ENCODE measurements at places on chromosomes 7 and 10.

DNA sequence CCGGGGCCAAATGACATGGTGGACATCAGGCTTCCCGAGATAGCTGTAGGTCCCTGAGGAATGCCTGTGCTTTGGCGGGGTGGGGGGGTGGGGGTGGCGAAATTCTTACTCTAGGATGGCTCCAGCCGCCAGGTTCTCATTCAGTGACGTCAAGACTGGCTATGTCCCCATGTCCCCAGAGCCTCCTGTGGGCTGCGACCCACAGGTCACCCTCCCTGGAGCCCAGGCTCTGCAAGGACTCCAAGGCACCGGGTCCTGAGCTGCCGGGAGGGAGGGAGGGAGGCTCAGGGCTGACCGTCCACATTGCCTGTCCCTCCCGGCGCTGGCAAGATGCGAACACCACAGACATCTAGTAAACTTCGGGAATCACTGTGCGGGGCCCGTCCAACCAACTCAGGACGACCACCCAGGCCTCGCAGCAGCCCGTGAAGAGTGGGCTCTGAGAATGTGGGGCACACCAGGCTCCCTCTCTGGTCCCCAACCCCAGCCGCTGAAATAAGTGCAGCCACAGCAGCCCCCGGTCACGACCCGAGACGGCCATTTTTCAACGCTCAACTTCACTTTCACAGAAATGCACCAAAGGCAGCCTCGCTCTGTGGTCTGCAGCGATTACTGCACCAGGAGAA is 12.6 kb downstream of the GPR146 start:
- DNase-seq = no peak

DNA sequence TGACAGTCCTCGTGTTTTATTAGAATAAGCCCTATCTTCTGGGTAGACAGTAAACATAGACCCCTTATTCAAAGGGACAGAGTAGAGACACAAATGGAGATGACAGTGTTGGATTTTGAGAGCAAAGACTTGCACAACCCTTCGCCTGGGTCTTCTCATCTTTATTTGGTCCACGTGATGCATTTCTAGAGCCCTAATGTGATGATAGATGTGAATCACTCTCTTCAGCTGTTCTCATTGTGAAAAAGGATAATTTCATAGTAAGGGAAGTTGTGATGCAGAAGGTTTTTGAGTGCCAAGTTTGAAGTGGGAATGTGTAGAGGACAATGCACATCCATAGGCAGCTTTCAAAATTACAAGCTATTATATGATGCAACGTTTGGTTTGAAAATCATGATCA is 86.3 kb downstream of the CREB5 start:
- DNase-seq = no peak

DNA sequence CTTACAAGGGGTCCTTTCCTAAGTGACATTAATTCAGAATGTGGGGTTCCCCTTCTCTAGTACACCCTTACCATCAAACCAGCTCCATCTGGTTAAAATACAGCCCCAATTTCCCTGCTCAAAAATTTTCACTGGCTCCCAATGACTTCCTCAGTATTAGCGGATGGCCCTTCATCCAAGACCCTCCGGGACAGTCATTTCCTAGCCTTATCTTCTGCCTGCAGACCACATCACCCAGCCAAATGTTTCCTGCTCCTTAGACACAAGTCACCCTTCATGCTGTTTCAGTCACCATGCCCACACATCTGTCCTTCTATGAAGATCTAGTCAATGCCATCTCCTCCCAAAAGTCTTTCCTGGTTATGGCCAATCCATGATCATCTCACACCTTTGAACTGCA is 45.2 kb downstream of the PARD3 start:
- no peak for DNase-seq

- no peak for DNase-seq
Observed at GRCh38 chr10:44411251-44411650, 26.4 kb upstream of the CXCL12 start.

GRCh38 chr7:34612661-34613060 is 45.4 kb upstream of the NPSR1 start:
- no peak for DNase-seq

GRCh38 chr7:139830782-139831501 is 1.9 kb downstream of the TBXAS1 start:
- no peak for DNase-seq

DNA sequence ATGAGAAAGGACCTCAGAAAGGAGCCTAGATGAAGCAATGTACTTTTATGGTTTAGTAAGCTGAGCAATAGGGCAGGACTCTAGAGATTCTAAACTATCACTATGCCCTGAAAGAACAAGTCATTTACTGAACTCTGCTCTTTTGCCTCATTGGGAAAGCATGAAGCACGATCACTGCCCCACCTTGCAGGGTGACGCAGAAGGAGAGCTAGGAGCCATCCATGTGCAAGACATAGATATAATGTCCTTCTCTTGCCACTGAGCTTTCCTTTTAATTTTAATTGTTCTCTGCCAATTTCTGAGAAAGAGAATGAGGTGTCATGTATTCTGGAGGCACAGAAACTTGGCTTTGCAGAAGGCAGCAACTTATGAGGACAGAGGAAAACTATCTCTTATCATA is 108.3 kb downstream of the SORCS1 start:
- no peak for DNase-seq

- DNase-seq = no peak
Observed at GRCh38 chr10:93541402-93542357, 24.8 kb upstream of the FFAR4 start.

DNA sequence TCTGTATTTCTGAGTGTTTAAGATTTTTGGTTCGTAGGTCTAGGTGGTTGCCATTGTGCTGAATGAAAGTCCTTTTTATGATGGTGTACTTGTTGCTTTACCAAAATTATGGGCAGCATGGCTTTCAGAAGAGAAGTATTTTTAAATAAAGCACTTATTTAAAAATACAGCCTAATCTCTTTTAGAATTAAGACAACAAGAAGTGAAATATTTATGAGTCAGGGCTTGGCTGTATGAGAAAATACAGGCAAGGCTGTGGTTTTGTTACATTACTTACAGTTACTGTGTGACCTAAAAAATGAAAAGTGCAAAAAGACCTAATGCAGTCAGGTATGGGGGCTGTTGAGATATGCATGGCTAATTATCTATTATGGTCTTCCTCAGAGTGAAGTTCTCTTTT is 185.2 kb upstream of the PPP1R3A start:
- no peak for DNase-seq

- DNase-seq = no peak
Observed at GRCh38 chr7:41938371-41938770, 235.5 kb upstream of the INHBA start.

DNA sequence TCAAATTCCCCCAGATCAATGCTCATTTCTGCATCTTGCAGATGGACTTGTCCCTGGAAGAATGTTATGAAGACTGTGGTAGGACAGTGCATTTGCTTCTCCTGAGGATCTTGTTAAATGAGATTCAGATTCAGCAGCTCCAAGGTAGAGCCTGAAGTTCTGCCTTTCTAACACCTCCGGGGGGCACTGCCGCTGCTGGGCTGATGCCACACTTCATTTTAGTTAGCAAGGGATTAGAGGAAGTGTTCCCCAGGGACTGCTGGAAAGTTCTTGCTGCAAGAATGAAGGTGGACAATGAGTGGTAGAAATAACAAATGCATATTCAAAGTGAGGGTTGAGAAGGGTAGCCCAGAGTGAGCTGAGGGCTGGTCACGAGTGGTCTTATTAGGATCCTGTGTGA is 434.3 kb upstream of the AKR1E2 start:
- DNase-seq = no peak

DNA sequence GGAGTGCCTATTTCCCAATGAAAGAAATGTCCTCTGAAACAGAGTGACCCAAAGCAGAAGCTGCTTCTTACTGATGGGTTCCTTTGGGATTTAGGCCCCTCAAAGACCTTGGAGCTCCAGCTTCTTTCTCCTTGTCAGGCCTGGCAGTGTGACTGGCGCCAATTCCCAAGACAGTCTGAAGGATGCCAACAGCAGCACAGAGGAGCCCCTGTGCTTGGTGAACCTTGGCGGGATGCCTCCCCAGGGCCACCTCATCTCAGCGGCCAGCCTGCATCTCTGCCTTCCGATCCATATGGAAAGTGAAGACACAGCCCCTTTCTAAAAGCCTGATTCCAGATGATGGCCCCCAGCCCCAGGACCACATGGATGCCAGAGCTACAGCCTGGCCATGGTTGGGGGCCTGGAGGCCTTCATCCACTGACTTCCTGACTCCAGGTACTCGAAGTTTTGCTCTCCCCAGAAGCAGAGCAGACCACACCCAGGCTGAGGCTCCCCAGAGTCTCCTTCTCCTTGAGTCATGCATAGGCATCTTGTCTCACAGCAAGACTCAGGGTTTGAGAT is 45.4 kb downstream of the FBXW4 start:
- DNase-seq = no peak

DNA sequence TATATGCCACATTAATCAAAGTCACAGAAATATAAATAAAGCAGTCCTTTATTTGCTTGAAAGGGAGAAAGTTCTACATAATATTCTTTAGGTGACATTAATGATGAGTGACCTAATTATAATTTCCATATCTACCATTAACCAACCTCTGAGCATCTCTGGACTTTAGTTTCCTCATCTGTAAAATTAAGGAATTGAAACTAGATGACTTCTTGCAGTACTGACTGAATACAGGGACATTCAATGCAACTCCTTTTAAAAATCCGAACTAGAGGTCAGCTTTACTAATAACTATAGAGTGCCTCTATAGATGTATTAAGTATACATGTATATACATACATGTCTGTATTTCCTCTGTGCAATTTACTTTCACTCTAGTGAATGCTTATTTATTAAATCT is 3.9 kb downstream of the FMC1 start:
- no peak for DNase-seq

DNA sequence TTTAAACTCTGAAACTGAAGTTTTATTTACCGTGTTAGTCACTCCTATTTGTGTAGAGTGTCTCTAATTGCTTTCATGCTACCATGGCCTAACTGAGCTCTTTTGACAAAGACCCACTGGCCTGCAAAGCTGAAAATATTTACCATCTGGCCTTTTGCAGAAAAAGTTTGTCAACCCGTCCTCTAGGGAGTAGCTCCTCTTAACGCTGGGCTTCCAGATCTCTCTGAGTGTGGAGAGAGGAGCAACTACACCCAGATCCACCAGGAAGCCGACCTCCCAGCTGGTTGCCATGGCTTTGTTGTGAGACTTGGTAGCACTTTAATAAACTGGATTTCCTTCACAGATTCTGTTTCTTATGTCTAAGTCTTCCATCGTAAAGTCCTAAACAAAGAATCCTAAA is 4.2 kb upstream of the C10orf71 start:
- DNase-seq = no peak

GRCh38 chr10:133257489-133258065 is 19.1 kb downstream of the ADAM8 start:
- DNase-seq = no peak

DNA sequence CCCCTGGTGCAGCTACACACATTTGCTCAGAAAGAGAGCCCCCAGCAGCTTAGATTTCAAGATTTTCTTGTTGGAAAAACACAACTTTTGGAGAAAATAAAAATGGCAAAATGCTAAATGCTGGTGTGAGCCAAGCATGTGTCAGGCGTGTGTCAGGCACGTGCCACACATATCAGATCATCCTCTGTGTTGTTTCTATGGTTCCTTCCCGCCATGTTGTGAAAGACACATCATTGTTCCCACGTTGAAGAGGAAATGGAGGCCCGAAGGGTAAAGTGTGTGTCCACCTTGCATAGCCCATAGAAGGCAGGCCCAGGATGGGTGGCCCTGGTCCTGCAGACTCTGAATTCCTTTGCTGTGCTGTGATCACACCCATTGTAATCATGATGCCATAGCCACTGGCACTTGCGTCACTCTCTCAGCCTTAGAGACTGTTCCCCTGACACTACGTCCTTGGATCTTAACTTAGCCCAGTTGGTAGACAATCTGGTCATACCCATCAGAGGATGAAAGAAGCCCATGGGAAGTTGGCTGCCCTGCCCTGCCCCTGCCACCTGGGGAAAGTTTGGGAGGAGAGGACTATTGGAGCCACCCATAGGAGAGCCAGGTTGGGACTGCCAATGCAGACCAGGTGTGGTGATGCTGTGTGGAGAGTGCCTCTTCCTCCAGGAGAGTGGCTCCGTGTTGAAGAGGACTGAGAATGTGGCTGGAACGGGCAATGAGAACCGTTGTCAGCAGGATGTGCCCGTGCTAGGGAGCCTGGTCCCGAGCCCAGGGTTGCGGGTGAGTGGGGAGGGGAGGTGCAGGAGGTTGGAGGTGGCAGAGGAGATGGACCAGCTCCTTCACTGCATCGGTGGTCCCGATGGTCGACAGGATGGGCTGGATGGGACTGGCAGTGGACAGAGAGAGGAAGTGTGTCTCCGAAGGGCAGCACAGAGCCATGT is 65.6 kb upstream of the IGFBP3 start:
- no peak for DNase-seq

DNA sequence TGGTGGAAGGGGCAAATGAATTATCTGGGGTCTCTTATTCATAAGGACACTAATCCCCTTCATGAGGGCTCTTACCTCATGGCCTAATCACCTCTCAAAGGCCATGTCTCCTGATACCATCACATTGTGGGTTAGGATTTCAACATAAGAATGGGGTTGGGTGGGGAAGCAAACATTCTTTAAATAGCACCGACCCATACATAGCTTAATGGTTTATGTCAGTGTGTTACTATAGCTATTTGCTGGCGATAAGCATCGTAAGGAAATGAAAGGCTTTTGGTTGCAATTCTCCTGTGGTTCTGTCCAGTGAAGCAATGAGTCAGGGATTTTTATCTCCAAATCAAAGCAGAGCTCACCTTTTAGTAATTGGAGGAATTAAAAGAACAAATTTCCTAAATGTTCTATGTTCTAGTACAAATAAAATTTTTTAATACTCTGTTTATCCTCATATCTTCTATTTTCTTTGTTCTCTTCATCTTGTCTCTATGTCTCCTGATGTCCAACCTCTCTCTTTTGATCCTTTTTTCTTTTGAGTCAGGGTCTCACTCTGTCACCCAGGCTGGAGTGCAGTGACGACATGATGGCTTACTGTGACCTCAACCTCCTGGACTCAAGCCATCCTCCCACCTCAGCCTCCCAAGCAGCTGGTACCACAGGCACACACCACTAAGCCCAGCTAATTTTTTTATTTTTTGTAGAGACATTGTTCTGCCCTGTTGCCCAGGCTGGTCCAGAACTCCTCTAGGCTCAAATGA is 57.0 kb upstream of the GLCCI1 start:
- no peak for DNase-seq

GRCh38 chr10:79272353-79272752 is 74.9 kb upstream of the PPIF start:
- DNase-seq = no peak

GRCh38 chr7:30147785-30148184 is 13.0 kb downstream of the MTURN start:
- no peak for DNase-seq

- no peak for DNase-seq
Observed at GRCh38 chr7:28889290-28889689, 68.8 kb downstream of the TRIL start.

DNA sequence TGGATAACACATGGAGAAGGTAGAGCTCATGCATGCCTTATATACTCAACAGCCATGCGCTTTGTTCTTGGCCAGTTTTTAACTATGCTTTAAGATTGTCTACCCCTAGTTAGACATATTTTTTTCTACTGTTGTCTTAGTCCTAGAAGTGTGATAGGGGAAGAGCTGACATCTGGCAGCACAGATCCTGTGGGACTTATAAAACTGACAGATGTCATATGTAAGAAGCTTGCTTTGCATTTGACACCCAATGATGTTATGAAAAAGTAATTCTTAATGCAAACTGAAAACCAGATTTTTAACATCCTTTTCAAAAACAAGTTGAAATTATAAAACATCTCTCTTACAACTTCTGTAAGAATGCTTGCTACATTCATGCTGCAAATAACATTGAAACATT is 715.9 kb upstream of the LRRN3 start:
- DNase-seq = no peak

- no peak for DNase-seq
Observed at GRCh38 chr10:119285495-119286267, 78.3 kb downstream of the GRK5 start.

Data from activated T-cell treated with anti-CD3 and anti-CD28 coated beads, Interleukin-2, amount 50 U/mL, for 4 hours (primary cell).